ENCODE measurements at places on chromosomes 11 and 22.

GRCh38 chr11:19258641-19259230 is 18.0 kb upstream of the E2F8 start:
- no peak for DNase-seq

GRCh38 chr11:64649291-64649697 is 58.3 kb downstream of the SLC22A12 start:
- DNase-seq: no peak

DNA sequence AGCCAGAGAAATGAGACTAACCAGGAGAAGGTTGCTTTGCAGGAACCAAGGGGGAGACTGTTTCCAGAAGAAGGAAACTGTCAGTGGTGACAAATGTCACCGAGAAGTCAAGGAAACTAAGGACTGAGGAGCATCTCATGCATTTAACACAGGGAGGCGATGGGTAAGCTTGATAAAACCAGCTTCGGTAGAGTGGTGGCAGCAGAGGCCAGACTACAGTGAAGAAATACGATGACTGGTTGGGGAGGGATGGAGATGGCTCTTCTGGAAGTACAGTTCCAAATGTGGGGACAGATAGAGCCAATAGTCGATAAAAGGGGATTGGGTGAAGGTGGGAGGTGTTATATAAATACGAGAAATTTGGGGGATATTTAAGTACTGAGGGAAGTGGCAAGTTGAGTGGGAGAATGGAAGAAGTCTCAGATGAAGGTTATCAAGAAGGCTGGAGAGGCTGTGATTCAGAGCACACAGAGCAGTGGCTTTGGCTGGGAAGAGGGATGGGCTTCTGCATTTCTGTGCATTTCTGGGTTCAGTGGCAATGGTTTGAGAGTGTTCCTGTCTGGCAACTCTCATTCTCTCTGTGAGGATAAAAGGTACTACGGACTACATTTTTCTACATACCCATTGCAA is 29.2 kb downstream of the SC5D start:
- DNase-seq: no peak

- DNase-seq: no peak
Measured at GRCh38 chr22:24728790-24729637, 45.5 kb downstream of the PIWIL3 start.

DNA sequence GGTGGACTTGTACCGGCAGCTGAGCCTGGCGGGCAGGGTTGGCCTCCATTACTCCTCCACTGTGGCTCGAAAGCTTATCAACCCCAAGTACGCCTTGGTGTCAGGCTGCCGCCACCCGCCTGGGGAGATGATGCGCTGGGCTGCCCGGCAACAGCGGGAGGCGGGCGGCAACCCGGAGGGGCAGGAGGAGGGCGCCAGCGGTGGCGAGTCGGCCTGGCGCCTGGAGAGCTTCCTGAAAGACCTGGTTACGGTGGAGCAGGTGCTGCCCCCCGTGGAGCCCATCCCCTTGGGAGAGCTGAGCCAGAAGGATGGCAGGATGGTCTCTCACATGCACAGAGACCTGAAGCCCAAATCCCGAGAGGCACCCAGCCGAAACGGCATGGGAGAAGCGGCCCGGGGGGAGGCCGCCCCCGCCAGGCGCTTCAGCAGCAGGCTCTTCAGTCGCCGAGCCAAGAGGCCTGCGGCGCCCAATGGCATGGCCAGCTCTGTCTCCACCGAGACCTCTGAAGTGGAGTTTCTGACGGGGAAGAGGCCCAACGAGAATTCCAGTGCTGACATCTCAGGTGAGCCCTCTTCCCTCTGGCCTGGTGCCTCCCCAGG is 26.7 kb downstream of the FAM83F start:
- no peak for DNase-seq

Measured in activated naive CD8-positive, alpha-beta T cell treated with anti-CD3 and anti-CD28 coated beads for 36 hours (primary cell).